NCI-H1105 treated with DMSO at 0.1 percent for 48 hours (cell line): ENCODE measurements at places on chromosomes 6 and 20.

GRCh38 chr6:137590684-137591083, 96.5 kb upstream of the OLIG3 start:
- DNase-seq, result no peak

- DNase-seq, result no peak
Measured at GRCh38 chr6:161410076-161410475, 136.2 kb upstream of the AGPAT4 start.

DNA sequence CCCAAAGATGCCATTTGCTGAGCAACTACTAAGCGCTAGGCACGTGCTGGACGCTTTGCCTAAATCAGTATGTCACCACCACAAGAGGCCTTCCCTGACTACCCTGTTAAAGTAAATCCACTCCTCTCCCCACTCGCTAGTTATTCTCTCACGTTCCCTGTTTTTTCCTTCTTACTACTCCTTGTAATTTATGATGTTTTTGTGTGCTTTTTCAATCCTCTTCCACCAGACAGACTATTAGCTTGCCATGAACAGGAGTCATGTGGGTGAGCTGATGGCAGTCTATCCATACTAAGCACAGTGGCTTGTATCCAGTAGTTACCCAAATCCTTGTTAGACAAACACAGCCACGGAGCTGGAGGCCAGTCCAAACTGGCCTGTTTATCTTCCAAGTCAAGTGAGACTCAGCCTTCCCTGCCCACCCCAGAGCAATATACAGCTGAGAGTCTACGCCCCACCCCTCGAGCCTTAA, 41.2 kb downstream of the C6orf132 start:
- DNase-seq, result no peak

DNA sequence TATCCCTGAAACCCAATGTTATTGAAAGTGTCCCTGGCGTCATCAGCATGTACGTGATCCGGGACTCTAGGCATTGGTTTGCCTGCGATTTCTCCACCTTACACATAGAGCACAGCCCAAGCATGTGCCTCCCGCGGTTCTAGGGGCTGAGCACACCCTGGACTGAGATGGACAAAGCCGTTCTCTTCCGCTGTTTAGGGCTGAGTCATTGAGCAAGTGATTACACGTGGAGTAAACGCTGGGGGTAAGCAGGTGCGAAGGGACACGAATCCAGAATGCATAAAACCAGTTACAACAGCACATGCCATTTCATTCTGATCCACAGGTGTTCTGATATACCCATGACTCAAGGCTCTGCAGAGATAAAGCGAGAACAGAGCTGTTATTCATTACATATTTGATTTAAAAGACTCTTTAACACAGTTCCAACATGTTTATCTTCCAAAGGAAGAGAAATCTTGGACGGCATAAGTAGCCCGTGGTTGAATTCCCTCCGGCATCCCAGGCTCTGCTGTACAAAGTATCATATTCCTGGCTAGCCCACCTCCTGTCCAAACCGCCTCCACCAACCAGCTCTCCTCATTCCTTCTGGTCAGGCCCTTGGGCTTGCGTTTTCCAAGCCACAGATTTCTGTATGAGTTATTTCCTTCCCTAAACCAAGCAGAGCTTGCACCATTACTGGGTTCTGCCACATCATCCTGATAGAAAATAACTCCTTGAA, 36.1 kb upstream of the THBS2 start:
- DNase-seq, result no peak

- DNase-seq, result no peak
Measured at GRCh38 chr6:42140032-42140431, 2.4 kb downstream of the C6orf132 start.

- no peak for DNase-seq
Measured at GRCh38 chr6:147879031-147879580, 370.6 kb downstream of the SAMD5 start.

DNA sequence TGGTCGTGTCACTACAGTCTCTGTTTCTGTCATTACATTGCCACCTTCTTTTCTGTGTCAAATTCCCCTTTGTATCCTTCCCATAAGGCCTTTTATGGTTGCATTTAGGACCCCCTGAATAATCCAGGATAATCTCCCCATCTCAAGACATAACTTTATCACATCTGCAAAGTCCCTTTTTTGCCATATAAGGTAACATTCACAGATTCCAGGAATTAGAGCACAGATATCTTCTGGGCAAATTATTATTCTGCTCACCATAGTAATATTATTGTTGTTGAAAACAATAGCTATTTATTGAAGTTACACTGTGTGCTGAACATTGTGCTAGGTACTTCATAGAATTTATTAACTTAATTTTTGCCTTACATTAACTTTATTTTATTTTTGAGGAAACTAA, 159.1 kb downstream of the TFAP2B start:
- no peak for DNase-seq

- no peak for DNase-seq
Measured at GRCh38 chr6:25377664-25378063, 98.5 kb downstream of the CARMIL1 start.

- no peak for DNase-seq
Measured at GRCh38 chr6:144475411-144475810, 190.3 kb downstream of the UTRN start.

DNA sequence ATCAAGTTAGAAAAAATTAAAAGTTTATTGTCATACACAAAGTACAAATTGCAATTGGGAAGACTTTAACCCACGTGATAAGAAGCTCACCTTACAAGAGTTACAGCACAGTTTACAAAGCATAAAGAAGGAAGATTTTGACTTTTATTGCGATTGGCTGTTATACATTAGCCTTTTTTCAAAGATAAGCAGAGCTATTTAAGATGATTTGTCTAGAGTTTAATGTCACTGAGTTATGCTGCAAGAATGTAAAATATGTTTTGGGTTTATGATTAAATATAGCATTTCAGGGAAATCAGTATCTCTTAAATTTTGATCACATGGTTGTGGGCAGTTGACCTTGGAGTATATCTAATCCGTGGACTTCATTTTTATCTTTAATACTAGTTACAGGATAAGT, 664.2 kb upstream of the PTCHD4 start:
- DNase-seq, result no peak

- DNase-seq, result no peak
Measured at GRCh38 chr20:7399114-7399513, 541.1 kb downstream of the HAO1 start.

DNA sequence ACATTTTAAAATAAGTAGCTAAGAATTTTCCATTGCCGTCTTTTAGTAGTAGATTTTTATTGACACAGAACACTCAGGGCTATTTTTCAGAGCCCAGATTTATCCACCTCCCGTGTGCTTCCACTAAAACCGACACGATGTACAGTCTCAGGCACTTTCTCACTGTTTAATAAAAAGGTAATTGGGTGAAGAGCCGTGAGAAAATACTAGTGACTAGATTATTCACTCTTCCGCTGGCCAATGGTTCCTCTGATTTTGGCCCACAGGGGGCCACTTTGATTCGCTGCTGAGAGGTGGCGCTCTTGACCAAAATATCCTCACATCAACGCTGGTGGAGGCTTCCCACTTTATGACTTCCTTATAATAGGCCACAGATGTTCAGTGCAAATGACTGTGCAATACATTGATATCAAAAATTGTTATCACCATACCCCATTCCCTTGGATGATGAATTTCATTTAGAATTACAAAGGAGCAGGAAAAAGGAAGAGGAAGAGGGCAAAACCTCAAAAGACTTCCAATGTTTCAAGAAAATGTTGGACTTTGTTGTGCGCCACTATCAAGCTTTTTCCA, 12.3 kb upstream of the HDDC2 start:
- DNase-seq, result peak; percentile 80

DNA sequence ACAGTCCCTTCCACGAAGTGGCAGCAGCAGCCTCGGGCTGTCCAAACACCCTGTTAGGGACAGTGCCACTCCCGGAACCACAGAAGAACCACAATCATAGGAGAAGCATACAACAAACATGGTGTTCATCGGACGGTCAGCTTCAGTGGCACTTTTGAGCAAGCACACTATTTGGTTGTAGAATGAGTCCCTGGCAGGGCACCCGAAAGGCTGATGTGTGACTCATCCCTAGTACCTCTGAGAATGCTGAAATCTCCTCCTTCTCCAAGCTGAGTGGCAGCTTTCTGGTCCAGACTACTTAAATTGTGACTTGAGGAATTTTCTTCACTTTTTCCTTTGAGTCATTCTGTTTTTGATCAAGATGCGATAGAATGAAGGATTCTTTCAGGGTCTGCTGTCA, 282.5 kb downstream of the ESR1 start:
- DNase-seq, result no peak

DNA sequence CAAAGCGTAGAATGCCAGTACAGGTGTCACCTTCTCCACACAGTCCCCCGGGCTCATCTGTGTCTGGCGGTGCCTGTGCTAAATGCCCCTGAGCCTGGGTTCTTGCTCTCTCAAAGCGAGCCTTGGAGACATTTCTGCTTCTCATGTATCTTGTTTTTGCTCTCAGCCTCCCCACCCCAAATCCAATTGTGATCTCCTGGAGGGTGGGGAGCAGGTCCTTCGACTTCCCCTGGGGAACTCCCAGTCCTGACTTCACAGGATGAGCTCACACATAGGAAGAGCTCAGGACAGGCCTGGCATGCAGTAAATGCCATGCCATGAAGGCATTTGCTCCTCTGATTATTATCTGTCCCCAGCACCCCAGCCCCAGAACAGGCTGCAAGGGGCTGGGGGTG, 58.1 kb downstream of the NOL4L start:
- no peak for DNase-seq

DNA sequence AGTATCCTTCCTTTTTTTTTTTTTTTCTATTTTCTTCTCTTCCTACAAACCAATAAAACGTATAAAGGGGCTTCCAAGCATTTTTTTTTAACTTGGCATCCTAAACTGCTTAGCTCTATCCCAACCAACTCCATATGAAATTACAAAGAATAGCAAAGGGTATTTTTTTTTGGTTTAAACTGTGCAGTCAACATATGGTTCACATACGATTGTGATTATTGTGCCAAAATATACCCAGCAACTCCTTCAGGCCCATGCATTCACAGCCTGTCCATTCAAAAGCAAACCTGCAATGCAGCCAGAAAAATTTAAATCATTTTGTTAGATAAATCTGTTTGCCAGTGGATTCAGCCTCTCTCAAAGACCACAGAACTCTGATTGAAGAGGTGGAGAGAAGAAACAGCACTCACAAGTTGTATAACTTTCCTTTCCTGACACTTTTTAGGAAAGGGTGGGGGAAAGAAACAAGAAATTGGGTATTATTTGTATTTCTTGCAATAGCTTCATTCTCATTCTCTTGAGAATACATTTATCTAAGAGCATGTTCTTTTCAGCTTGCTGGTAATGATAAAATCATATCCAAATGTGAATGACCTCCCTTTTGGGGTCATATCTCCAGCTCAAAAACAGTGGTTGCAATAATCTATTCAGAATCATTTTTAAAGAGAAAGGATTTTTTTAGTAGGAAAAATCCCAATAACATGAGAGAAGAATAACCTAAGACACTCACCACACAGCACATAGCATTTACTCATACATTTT, 701.3 kb upstream of the CHD6 start:
- no peak for DNase-seq

DNA sequence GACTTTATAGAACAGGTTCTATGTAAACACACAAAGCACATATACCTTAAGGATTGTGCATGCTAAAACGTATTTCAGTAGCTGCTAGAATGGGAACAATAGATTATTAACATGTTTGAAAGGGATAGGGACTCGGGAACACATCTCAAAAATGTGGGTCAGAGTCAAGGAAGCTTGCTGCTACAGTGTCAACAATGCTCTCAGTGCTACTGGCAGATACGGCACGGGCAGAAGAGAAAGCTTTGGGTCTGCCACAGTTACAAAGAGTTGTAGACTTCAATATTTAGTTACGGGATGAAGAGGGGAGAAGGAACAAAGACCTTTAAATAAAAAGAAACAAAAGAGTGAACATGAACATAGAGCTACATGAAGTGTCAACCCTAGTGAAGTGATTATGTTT, 170.5 kb downstream of the BACH2 start:
- no peak for DNase-seq

GRCh38 chr6:142152746-142153145, 5.7 kb downstream of the VTA1 start:
- no peak for DNase-seq

GRCh38 chr6:124924333-124924759, 37.9 kb upstream of the RNF217 start:
- DNase-seq, result no peak

GRCh38 chr6:43328528-43328927, 19.9 kb upstream of the CRIP3 start:
- DNase-seq, result no peak

DNA sequence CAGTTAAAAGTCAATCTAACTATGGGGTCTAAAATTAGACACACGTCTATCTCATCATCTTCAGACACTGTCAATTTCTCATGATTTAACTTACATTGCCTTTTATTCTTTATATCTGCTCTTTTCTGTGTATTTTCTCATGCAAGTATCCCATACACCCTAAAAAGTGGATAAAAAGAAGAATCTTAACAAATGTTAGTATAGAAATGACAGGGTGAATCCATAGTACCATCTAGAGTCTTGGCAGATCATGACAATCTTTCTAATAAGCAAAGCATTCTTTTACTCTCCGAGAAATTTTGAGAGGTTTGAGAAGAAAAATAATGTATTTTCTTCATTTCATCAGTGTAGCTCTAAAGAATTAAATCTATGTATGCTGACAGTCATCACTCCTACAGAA, 382.7 kb downstream of the C6orf118 start:
- peak; percentile 16 for DNase-seq

DNA sequence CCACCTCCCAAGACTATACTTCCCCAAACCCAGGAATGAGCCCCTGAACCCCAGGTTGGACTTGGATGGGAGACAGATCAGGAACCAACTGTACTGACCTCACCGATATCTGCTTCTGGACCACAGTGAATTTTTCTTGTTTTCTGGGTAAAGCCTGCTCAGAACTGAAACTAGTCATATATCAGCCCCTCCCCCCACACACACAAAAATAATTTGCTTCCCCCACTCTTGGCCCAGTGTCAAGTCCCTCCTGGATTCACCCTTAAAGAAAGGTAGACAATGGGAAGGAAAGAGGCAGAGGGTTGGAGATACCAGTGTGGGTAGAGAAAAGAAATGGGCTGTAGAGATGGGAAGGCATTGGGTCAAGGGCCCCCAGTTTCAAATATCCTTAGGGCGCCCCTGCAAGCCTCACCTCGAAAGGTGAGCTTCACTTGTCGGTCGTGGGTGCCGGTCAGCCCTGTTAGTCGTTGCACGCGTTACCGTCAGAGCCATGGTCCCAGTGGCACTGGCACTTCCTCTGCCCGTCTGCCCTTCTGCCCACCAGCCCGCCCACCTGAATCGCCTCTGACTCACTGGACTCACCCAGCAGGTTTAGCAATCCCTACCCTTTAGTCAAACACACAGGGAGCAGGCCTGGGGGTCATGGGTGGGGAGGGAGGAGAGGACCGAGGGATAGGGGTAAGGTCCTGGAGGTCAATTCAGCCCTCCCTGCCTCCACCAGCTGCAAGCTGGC, 8.5 kb upstream of the SPAG4 start:
- DNase-seq, result no peak

DNA sequence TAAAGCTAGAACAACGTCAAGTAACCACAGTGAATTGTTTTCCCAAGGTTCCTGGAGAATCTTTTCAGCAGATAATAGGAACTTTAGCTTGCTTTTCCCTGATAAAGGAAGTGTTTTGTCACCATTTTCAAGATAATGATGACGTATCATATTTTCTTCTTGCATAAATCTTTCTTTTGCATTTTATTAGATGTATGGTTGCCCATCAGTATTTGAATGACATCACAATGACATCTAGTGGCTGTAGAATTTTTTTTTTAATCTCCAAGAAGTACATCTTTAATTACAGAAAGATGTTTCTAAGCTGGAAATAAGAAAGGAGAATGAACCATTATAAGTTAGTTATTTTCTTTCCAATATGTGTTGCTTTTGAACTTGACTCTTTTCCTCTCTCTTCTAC, 83.0 kb downstream of the CENPW start:
- DNase-seq, result no peak
